ENCODE measurements at places on chromosomes 13 and 19. TPM values are rescaled to one million over a fixed set of nuclear protein-coding genes. Genes with fewer than 3 reads are reported as not detected.
A peak's percentile ranks its signal among the peaks of the same experiment; 100 is the strongest.

DNA sequence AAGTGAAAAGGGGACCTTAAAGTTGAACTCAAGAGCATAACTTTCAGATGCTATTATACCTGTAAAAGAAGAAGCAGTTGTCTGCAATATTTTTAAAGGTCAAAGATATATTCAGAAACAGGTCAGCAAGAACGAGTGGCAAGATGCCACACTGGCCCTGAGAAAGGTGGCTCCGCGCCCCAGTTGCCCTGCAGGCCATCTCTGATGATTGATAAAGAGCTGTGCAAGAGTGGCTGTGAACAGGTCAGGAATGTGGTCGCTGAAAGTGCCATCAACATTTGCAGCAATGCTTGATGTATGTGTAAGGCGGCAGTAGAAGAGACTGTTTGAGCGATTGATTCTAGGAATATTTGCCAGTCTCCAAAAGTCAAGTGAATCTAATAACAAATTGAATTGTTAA lies 664.2 kb upstream of the SLC10A2 start:
- DNase-seq = no peak

- DNase-seq = no peak
Measured at GRCh38 chr13:112740502-112741131, 50.8 kb downstream of the ATP11A start.

GRCh38 chr19:55165952-55166529 lies 372 bp downstream of the DNAAF3 start:
- DNase-seq = peak; percentile 85

- no peak for DNase-seq
Measured at GRCh38 chr13:110492679-110493593, 68.6 kb downstream of the RAB20 start.

GRCh38 chr13:35472323-35472881 lies 4.1 kb downstream of the MAB21L1 start:
- DNase-seq = no peak

The ZNF433 gene
- 4.9 TPM for total RNA-seq

DNA sequence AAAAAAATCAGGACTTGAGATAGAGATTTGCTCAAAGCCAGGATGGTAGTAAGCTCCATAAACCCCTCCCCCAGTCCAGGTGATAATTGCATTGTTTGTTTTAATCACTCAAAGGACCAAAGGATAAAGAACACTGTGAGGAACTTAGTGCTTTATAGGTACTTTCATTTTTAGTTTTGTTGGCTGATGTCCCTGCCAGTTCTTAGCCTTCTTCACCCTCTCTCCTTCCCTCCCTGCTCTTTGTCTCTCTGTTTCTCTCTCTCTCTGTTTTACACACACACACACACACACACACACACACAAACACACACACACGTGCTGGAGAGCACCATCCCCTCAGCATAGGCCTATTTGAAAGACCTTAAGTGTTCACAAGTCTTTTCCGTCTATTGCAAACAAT lies 5.2 kb downstream of the FRY start:
- DNase-seq = no peak

DNA sequence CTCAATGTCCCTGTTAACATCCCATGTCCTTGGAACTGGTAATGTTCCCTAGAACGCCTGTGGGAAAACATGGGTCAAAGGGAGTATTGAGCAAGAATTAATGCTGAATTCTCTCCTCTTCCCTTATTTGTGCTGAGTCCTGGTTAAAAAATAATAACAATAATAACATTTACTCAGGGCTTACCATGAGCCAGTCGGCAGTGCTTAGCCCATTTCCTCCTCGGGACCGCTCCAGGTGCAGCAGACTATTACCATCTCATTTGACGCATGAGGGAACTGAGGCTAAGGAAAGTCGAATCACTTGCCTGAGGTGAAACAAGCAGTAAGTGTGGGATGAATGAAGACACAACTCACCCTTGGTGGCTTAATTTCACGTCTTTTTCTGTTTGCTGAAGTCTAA lies 33.6 kb upstream of the SLC15A1 start:
- DNase-seq = no peak

GRCh38 chr19:48654299-48655059 lies 8.5 kb upstream of the CA11 start:
- no peak for DNase-seq

DNA sequence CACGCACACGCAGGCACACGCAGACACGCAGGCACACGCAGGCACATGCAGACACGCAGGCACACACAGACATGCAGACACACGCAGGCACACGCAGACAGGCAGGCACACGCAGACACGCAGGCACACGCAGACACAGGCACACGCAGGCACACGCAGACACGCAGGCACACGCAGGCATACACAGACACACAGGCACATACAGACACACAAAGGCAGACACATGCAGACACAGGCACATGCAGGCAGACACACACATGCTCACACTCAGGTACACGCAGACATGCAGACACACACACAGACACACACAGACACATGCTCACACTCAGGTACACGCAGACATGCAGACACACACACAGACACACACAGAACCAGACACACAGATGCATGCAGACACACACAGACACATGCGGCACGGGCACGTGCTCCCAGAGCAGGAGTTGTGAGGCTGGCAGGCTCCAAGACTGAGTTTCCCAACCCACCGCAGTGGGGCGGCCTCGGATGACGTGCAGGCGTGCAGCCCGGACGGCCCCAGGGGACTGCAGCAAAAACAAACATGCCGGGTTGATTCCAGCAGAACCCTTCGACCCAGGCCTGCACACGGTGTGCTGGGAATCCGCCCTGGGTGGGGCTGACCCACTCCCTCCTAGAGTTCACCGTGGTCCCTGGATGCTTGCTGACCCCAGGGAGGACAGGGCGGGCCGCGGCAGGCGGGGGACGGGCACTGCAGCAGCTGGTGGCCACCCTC lies 100.0 kb downstream of the GADD45B start:
- DNase-seq = peak; percentile 79

The PLA2G4C gene
- 1.7 TPM for total RNA-seq

The ZNF548 gene
- total RNA-seq = 24.9 TPM

DNA sequence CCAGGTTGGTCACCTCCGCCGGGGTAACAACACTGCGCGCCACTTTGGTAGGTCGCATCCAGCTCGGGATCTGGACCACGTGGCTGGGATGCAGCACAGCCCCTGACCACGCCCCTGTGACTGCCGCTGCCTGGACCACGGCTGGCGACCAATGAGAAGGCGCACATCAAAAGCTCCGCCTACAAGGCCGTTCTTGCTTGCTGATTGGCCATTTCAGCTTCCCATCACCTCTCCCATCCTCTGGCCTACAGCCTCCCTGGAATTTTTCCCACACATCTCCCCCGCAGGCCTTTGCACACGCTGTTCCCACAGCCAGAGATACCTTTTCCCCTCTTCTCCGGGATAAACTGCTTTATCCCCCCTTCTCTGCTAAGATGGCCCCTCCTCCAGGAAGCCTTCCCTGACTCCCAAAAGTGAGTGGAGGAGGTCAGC lies 12.5 kb upstream of the MAP1S start:
- DNase-seq = peak; percentile 46

- no peak for DNase-seq
Measured at GRCh38 chr19:3515891-3516422, 9.8 kb downstream of the FZR1 start.

GRCh38 chr13:113851480-113851803 lies 12.4 kb downstream of the GAS6 start:
- DNase-seq = no peak

The PRDX2 gene
- total RNA-seq = 381 TPM

The PEX11G gene
- total RNA-seq = not detected

The UGGT2 gene
- total RNA-seq = 14.9 TPM

The ALOX5AP gene
- total RNA-seq = 0.70 TPM

The CD79A gene
- total RNA-seq = 0.27 TPM

The TMPRSS9 gene
- 2.5 TPM for total RNA-seq

- no peak for DNase-seq
Measured at GRCh38 chr13:27133889-27134288, 37.7 kb downstream of the USP12 start.

The STK24 gene
- 78.3 TPM for total RNA-seq

The CRX gene
- not detected for total RNA-seq

GRCh38 chr19:28292822-28293500 lies 920.0 kb downstream of the UQCRFS1 start:
- DNase-seq = no peak

GRCh38 chr13:31444266-31444856 lies 244.6 kb downstream of the B3GLCT start:
- no peak for DNase-seq

GRCh38 chr13:47798194-47798593 lies 202.9 kb downstream of the SUCLA2 start:
- DNase-seq = no peak

The ZNF865 gene
- 1.0 TPM for total RNA-seq

The ERICH4 gene
- total RNA-seq = 1.0 TPM

The KLK5 gene
- not detected for total RNA-seq

- peak; percentile 54 for DNase-seq
Measured at GRCh38 chr19:36418287-36419001, at the start of gene ZFP82. ZFP82 (minus strand) TSS chr19:36418644; CDS start chr19:36409789, 8,855 bp downstream.

DNA sequence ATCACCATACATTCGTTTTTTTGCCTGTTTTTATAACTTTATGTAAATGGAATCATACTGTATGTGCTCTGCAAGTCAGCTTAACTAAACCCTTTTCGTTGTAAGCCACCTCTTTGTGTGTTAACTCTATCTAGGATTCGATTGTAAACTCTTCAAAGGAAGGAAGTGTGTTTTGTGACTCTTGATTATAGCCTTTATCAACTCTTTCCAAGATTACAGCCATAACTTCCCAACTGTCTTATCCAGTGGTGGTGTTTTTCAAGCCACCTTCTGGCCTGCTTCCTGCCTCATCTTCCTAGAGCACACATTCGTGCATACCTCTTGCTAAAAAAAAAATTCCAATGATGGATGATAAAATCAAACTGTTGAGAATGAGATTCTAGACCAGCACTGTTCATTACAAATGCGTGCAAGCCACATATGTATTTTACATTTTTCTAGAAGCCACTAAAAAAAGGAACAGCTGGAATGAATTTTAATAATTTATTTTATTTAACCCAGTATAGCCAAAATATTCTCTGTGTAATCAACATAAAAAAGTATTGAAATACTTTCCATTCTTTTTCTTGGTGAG lies 12.0 kb upstream of the FBXL3 start:
- DNase-seq = no peak

The ADGRE2 gene
- 0.04 TPM for total RNA-seq

GRCh38 chr19:9189535-9189934 lies 10.8 kb downstream of the OR7D2 start:
- no peak for DNase-seq

- no peak for DNase-seq
Measured at GRCh38 chr19:5080030-5080654, 111.2 kb downstream of the KDM4B start.

The ZNF540 gene
- total RNA-seq = 0.40 TPM

GRCh38 chr13:109968876-109969577 lies 182.6 kb upstream of the IRS2 start:
- DNase-seq = no peak

DNA sequence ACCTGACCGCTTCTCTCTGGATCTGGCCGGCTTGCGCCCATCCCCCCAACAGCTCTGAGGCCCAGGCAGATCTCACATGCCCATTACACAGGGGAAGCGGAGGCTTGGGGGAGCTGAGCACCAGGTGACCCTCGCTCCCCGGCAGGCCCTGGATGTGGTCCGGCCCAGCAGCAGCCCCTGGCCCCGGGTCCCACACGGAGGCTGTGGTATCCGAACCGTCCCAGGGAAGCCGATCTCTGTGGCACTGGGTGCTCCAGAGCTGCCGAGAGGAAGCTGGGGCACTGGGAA lies 27.7 kb downstream of the SBNO2 start:
- DNase-seq = no peak

GRCh38 chr13:81488021-81488420 lies 1147.1 kb upstream of the SPRY2 start:
- DNase-seq = no peak

- DNase-seq = no peak
Measured at GRCh38 chr13:111359237-111359915, 38.9 kb downstream of the TEX29 start.

- DNase-seq = no peak
Measured at GRCh38 chr13:45300190-45300985, 40.6 kb downstream of the TPT1 start.

DNA sequence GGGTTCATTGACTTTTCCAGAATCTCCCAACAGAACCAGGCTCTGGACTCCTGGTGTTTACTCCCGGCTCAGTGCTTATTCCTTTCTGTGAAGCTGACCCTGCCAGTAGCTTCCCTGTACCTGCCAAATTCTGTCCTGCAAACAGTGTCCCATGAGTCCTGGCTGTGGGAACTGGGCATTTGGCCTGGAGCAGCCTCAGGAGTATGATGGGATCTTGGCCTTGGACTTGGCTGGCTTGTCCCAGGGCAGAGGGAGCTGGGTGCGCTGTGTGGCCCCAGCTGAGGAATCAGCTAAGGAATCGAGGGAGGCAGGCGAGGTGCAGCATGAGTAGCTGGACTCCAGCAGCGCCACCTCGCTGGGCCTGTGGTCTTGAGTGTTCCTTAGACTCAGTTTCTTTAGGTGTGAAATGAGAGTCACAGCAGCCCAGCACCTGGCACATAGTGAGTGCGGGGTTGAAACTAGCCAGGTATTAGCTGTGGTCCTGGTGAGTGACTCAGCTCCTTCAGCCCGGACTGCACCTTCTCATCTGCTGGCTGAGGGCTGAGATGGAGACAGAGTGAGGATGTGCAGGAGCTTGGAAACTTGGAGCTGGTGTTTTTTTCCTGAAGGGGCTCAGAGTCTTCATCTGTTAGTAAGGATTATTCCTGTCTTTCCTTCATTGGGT lies 10.4 kb downstream of the CLASRP start:
- DNase-seq = no peak

GRCh38 chr13:47665043-47665442 lies 336.0 kb downstream of the SUCLA2 start:
- DNase-seq = no peak

The PDS5B gene
- total RNA-seq = 53.7 TPM

DNA sequence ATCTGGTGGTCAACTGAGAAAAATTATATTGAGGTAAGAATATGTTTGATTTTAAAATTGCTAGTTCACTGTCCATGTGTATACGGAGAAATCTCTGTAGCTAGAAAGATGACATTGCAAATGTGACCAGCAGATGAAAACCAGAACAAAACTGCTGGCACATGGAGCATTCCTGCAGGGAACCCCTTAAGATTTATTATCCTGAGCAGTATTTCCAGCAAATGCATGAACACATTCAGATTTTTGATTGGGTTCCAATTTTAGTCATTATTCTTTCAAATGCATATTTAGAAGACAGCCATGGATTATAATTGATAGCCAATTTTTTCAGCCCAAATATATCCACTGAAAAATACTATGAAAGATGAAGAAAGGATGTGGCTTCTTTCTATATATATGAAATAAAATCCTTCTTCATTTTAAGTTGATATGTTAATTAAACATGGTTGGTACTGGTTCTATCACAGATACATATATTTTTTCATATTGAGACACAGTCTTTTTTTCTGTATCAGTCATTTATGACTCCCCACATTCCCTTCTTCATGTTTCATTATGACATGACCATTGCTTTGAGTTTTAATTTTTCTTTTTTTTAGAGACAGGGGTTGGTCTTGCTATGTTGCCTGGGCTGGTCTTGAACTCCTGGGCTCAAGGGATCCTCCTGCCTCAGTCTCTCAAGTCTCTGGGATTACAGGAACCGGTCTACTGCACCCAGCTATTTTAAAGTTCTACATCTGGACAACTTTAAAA lies 376.5 kb downstream of the KLF12 start:
- DNase-seq = no peak
